ENCODE measurements at places on chromosomes 1 and 21. TPM values are rescaled to one million over a fixed set of nuclear protein-coding genes. Genes with fewer than 3 reads are reported as not detected.

GRCh38 chr1:94094469-94095111 is 26.4 kb downstream of the ABCA4 start:
- no peak for DNase-seq

DNA sequence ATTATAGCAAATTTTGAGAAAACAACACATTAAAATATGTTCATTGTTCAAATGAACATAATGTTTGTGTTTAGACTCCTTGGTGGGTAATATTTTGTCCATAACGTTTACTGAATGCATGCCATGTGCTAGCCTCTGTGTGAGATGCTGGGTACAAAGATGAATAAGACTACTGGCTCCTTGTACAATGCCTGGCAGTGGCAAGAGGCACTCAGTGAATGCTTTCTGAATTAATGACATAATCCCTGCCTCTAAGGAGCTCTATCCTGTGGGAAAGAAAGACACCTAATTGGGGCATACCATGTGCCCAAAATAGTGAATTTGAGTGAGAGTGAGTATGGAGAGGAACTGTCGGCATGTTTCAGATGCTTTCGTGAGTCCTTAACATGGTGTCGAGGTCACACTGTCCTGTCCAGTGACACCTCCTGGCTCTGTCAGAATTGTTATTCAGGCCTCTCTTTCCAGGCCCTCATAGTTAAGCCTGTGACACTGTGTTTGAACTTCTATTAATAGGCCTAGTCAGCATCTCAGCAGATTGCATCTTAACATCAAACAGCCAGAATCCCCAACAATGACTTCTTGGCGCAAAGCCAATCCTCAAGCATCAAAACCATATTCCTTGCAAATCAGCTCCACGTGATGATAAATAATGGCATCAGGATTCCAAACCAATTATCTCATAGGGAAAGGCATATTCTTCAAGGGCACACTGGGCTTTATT is 32.8 kb upstream of the S1PR1 start:
- DNase-seq, result no peak

The NID1 gene
- total RNA-seq, result 89.3 TPM

- DNase-seq, result no peak
These were observed 479 bp downstream of the RGS16 start for GRCh38 chr1:182603646-182604174.

- no peak for DNase-seq
These were observed 43.1 kb downstream of the DUSP10 start for GRCh38 chr1:221698579-221699349.

DNA sequence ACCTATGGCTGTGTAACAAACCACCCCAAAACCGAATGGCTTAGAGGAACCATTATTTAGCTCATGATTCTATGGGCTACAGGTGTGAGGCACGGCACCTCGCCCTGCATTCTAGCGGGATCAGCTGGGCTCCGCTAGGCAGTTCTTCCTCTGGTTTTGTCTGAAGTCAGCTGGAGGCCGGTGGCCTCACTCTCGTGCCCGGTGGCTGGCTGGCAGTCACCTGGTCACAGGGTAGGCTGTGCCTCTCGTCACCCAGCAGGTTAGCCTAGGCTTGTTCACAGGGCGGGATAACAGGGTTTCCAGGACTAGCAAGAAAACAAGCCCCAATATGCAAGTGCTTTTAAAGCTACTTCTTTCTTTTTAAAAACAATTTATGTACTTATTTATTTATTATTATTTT is 16.3 kb upstream of the AGPAT3 start:
- no peak for DNase-seq

The EXO1 gene
- total RNA-seq, result 26.3 TPM

- DNase-seq, result no peak
These were observed 43.6 kb upstream of the WNT2B start for GRCh38 chr1:112465122-112465521.

The TNFRSF18 gene
- 4.3 TPM for total RNA-seq

The LIPI gene
- not detected for total RNA-seq

DNA sequence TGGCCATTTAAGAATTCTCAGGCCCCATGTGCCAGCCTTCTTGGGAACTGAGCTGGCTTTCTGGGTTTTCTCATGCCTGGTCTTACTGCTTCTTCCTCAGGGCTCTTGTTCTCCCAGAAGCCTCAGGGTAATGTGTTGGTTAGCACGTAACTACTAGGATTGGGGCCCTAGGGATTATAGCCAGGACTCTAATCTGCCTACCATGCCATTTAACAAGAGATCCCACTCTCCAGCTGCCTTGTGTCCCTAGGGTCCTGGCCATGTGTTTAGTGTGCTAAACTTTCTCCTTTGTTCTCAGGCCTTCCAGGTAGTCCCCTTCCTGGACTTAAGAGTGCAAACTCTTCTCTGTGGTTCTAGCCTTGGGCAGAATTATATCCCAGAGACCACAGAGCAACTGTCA is 2.2 kb upstream of the SH3BGRL3 start:
- DNase-seq, result no peak

The PROK1 gene
- total RNA-seq, result not detected

DNA sequence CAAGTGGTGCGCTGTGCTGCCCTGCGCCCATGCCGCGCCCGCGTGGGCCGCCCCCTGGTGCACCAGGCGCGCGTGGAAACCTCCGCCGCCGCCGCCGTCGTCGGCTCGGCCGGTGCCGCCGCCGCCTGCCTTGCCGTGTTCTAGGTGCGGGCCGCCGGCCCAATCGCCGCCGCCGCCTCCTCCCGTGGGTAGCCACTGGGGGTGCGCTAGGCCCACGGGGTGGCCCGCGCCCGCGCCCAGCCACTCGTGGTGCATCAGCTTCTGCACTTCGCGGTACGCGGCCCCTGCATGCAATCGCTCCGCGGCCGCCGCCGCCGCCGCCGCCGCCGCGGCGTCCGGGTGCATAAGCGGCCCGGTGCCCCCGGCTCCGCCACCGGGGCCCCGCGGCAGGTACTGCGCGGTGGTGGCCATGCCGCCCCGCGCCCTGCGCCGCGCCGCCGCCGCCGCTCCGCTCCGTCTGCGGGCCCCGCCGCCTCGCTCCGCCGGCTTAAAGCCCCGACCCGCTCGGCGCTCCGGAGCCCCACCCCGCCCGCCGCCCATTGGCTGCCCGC is at the start of gene POU3F1:
Gene POU3F1, minus strand, starts transcription at position 461 of the 551 bp plus-strand sequence. Its CDS starts 50 bp downstream, at position 411.
- no peak for DNase-seq

GRCh38 chr1:116508984-116509980 is 61.5 kb downstream of the CD58 start:
- peak; percentile 53 for DNase-seq

GRCh38 chr1:46484783-46485490 is 4.7 kb upstream of the DMBX1 start:
- DNase-seq, result no peak

The KIAA1614 gene
- 0.80 TPM for total RNA-seq

GRCh38 chr1:184513966-184514365 is 127.1 kb downstream of the C1orf21 start:
- no peak for DNase-seq

The RNF186 gene
- total RNA-seq, result not detected

DNA sequence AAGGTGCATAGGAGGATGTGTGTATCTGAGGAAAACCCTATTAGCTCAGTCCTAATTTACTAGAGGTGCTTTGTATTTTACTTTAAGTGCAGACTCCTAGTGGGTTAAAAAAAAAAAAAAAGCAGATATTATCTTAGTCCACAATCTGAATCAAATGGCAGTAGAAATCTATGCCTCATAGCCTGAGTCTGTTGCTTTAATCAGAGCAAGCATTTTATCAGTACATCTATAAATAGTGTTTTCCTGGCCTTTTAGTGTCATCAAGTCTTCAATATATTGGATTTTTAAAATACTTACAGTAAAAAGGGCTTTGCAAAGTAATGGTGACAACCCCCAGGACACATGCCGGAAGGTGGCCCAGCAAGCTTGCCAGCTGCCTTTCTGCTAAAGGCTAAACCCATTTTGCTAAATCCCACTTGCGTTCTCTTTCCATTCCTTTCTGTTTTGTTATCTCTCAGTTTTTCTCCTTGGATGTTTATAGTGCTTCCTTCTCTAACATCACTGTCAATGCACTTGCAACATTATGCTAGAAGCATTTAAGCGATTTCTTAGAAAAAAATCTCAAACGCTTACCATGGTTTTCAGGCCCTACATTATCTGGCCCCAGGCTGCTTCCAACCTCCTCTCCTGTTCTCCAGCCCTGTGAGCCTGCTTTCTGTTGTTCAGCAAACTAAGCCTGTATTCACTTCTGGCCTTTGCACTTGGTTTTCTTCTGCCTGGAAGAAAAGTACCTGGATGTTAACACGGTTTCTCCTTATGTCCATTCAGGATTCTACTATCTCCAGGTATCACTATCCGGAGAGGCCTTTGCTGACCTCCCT is 206.3 kb downstream of the PDE4B start:
- no peak for DNase-seq

DNA sequence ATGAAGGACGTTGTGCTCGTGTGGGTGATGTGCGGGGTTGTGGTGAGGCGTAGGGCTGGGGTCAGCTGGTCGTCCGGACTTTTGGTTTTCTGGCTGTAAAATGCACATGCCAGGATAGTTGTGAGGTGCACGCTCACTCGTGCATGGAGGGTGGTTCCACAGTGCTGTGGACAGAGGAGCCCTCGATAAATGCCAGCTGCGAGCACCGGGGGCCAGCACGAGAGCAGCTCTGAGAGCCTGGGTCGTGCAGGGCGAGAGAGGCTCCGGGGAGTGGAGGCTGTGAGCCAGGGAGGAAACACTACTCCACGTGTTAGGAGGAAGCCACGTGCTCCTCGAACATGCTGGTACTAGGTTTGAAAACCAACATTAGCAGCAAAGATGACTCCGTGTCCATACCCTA is 39.4 kb downstream of the COL18A1 start:
- no peak for DNase-seq

- DNase-seq, result no peak
These were observed 603.0 kb downstream of the MATN1 start for GRCh38 chr1:30120245-30121000.

GRCh38 chr1:237702161-237702560 is 188.6 kb downstream of the ZP4 start:
- no peak for DNase-seq

DNA sequence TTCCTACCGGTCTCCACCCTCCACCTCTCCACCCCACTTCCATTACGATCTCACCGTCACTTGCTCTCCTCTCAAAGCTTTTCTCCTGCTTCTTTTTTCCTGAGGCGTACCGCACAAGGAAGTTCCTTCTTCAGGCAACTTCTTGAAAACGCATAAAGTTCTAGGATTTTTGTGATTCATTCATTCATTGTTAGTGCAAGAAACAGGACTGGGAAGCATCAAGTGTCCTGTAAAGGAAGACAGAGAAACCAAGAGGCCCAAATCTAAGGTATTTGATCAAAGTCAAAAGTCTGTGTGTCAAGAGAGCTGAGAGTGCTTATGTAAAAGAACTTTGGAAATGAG is 1.3 kb upstream of the RCC2 start:
- DNase-seq, result no peak

DNA sequence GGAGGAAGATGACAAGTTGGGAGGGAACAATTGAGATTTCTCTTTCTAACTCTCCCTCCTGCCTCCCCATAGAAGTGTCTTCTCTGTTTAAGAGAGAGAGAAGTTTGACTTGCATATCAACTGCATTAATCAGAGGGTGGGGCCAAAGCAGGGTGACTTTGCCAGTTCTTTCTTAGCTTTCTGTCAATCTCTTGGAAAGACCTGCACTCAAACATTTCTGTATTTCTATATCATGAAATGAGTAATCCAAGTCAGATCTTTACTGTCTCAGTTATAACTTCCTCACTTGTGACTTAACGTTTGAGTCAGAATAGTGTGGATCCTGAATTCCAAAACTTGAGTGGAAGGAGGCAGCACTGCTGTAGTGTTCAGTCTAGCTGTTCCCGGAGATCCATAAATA is 180.8 kb upstream of the KCNK2 start:
- DNase-seq, result no peak

- DNase-seq, result no peak
These were observed 13.5 kb downstream of the SHISA4 start for GRCh38 chr1:201902198-201902597.

The ASCL5 gene
- total RNA-seq, result not detected

GRCh38 chr1:217096200-217096599 is 373.0 kb upstream of the ESRRG start:
- DNase-seq, result no peak

The C1orf94 gene
- not detected for total RNA-seq
